ENCODE measurements at places on chromosomes 2 and 18.

DNA sequence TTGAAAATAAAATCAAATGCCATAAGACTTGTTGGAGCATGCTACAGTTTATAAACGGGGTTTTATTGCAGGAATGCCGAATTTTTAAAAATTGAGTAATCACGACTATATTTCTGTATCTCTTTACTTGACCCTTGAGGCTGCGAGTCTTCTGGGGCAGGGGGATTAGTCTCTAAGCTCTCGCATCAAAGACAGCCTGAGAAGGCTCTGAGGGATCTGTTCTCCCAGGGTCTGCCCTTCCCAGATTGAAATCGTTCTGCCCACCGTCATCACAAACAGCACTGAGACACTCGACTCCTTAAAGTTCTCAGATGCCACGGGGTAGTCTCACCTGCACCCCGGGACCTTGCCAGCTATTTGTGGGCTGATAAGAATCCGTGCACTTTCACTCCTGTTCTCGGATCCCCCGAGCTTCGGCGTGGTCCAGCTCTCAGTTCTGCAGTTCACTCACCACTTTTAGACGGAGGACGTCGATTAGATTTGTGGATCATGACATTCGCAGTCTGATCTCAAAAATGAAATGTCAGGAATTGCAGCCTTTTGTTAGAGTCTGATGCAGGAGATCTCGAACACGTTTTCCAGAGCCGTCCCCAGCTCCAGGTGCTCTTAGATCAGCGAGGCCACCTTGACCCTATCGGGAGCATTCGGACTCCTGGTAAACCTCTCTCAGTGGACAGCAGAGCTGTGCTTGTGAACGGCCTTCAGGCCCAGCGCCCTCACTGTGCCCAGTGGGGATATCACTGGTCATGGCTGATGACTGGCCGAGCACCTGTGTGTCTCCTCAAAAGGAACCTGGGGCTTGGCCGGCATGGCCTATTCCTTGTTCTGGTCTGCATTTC is 43.0 kb downstream of the TWIST2 start:
- DNase-seq, result no peak

GRCh38 chr2:230865766-230866755 is 1.3 kb downstream of the ITM2C start:
- DNase-seq, result no peak

- no peak for DNase-seq
Observed at GRCh38 chr2:26970928-26971627, 641 bp downstream of the MAPRE3 start.

- DNase-seq, result no peak
Observed at GRCh38 chr18:68121826-68122225, 593.1 kb downstream of the TMX3 start.

- no peak for DNase-seq
Observed at GRCh38 chr2:76019128-76019527, 308.4 kb upstream of the GCFC2 start.

DNA sequence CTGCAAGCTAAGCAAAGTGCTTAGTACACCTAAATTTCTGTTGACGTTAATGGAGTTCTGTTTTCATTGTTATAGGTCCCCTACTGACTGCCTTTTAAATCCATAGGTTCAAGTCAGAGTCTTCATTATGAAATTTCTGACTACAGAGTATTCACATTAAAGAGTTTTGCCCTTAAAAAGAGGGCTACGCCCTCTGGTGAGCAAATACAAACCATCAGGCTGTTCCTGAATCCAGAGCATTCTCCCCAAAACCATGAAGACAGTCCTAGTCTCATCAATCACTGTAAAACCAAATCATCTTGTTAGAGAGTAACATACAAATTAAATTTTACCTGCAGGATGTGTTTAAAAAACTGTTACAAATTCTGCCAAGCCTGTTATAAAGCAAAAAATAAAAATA is 1091.7 kb downstream of the TDRD15 start:
- no peak for DNase-seq

GRCh38 chr2:190335225-190335559 is 8.2 kb upstream of the INPP1 start:
- no peak for DNase-seq

All from AG09319 (cell line).